GM23248 (cell line): ENCODE measurements at places on chromosomes 1 and 21. TPM values are rescaled to one million over a fixed set of nuclear protein-coding genes. Genes with fewer than 3 reads are reported as not detected.
A peak's percentile ranks its signal among the peaks of the same experiment; 100 is the strongest.

Gene MAGI3
- 1.9 and 2.1 TPM in 2 replicates for polyA plus RNA-seq

Gene SPRR2F
- not detected in 2 replicates for polyA plus RNA-seq

Gene BROX
- polyA plus RNA-seq, result 75.7 and 77.2 TPM in 2 replicates

Gene RSPO1
- polyA plus RNA-seq, result not detected in 2 replicates

Gene RGS8
- polyA plus RNA-seq, result not detected in 2 replicates

Gene MARK1
- 0.18 and 0.40 TPM in 2 replicates for polyA plus RNA-seq

Gene ALX3
- not detected in 2 replicates for polyA plus RNA-seq

Gene CD5L
- not detected in 2 replicates for polyA plus RNA-seq

Gene GLIS1
- polyA plus RNA-seq, result 0.25 and 0.61 TPM in 2 replicates

Gene PGLYRP3
- not detected in 2 replicates for polyA plus RNA-seq

Gene RNU1-1
- not detected in 2 replicates for polyA plus RNA-seq

Gene SLC16A4
- polyA plus RNA-seq, result 15.6 and 15.9 TPM in 2 replicates

Gene FCRL4
- not detected in 2 replicates for polyA plus RNA-seq

Gene SOX13
- 3.0 and 3.1 TPM in 2 replicates for polyA plus RNA-seq

- DNase-seq, result no peak
These were observed at the start of gene CD84 for GRCh38 chr1:160579216-160579701. TSS of gene CD84 (minus strand) at chr1:160579496. CDS start at chr1:160579437, 59 bp downstream.

GRCh38 chr1:43414634-43415223, 25.0 kb downstream of the SZT2 start:
- peak; percentile 60 for DNase-seq

DNA sequence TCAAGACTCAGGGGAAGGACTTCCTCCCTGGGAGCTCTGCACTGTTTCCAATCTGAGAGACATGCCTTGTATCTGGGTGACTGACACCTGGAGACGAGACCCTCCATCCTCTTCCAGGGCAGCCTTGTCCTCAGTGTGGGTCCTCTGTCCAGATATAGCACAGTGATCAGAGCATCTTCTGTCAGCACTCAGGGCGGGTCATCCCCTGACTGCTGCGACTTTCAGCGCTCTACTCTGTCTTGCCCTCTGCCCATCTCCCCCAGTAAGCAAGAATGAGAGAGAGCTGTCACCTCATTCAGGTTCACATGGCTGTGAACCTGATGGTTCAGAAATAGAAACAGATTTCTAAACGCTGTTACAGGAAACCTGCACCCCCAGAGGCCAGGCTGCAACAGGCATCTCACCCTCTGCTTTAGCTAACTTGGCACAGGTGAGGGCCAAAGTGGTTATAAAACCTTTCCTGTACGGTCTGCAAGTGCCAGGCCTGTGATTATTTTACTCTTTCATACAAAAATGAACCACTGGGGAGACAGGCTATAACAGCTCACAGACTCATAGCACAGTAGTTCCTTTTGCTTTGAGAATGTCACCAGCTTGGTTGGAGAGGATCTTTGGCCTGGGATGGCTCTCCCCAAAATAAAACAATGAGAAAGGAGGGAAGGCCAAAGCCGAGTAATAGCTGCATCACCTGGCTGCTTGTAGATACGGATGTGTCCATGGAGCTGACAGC, 11.4 kb upstream of the TENT5C start:
- no peak for DNase-seq

DNA sequence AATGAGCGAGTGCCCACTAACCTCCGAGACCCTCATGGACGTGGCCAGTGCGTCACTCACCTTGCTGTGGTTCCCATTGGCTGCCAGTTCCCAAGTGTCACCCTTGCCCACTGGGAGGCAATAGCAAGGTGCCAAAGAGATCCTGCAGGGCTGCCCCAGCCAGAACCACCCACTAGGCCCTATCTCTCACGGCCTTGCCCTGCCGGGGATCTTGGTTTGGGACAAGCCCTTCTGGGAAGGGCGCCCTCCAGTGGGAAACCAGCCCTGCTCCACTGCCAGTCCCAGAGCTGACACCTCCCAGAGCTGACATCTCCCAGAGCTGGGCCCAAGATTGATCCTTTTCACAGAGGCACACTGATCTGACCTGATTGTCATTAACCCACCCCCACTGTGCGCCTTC, 2.1 kb upstream of the SELENON start:
- DNase-seq, result peak; percentile 64

GRCh38 chr1:78721136-78721535, 71.5 kb downstream of the IFI44 start:
- no peak for DNase-seq

DNA sequence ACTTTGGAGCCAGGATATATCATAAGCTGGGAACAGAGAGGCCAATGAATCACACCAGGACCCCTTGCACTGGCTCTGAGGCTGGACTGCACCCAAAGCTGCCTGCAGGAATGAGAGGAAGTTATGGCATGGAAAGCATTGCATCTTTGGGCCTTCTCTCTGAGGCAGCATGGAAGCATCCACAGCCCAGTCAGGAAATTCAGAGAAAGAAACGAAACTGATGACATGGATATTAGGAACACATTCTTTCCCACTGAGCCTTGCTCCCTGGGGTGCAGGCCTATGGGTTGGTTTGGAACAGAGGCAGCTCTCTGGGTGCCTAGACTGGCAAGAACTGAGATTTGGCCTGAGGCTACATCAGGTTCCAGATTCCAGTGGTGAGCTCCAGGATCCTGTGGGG, 98.6 kb downstream of the NGF start:
- peak; percentile 85 for DNase-seq

GRCh38 chr1:4034318-4034887, 134.3 kb upstream of the C1orf174 start:
- no peak for DNase-seq

GRCh38 chr1:52571783-52572182, 18.9 kb upstream of the TUT4 start:
- no peak for DNase-seq

DNA sequence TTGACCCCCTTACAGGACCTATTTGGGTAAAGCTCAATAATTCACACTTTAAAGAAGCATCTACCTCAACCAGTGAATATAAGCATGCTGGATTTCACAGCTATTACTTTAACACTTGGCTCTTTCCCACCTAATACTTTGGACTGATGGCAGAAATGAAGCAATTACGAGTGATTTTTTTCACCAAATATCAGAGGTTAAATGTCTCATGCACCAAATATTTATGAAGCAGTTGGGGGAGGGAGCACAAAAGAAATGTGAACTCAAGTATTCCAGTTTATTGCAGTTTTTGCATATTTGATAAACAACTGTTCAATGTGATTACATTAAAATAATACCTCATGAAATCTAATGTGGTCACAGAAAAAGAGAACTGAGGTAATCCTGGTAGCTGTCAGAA, 223.6 kb downstream of the LRRC7 start:
- peak; percentile 32 for DNase-seq

- no peak for DNase-seq
These were observed 32.0 kb downstream of the DUSP10 start for GRCh38 chr1:221709854-221710253.

GRCh38 chr1:52651904-52652303, 18.9 kb downstream of the SHISAL2A start:
- DNase-seq, result no peak

- DNase-seq, result no peak
These were observed 128.3 kb downstream of the EPHB2 start for GRCh38 chr1:22838965-22839364.

DNA sequence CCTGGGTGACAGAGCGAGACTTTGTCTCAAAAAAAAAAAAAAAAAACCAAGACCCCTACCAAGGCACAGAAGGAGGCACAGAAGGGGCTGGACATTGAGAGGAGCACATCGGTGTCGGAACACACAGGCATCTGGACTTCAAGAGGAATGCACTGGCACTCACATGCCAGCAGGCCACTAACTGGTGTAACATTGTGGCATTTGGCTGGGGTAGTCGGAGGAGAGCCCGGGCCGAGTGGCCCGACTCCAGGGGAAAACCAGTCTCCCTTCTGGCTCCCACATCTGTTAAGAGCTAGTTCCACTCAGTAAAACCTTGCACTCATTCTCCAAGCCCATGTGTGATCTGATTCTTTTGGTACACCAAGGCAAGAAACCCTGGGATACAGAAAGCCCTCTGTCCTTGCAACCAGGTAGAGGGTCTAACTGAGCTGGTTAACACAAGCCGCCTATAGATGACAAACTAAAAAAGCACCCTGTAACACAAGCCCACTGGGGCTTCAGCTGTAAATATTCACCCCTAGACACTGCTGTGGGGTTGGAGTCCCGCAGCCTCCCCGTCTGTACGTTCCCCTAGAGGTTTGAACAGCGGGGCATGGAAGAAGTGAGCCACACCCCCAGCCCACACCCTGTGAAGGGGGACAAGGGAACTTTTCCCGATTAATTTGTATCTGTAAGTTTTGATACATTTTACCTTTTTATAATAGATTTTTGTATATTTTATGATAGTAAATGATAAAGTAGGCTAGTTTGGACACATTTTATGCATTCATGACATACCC, 17.2 kb upstream of the AKIRIN1 start:
- DNase-seq, result no peak

- DNase-seq, result peak; percentile 59
These were observed 139.6 kb downstream of the NAV1 start for GRCh38 chr1:201678264-201679101.

DNA sequence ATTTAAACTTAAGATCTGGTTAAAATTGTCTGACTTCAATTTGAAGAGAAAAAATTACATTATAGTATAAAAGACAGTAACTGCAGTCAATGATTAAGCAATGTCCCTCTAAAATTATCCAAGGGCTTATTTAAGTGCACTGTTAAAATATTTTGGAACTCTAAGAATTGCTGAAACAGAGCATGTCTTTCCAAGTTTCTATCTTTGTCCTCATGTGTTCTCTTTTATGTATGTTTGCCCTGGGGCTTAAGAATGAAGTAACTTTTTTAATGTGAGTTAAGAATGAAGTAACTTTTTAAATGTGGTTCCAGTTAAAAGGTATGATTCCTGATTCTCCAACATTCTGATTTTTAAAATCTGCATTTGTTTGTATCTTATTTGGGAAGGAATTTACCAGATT, 69.0 kb upstream of the MARK1 start:
- peak; percentile 2 for DNase-seq

- DNase-seq, result peak; percentile 94
These were observed 60.5 kb upstream of the CR2 start for GRCh38 chr1:207393610-207394009.

- peak; percentile 51 for DNase-seq
These were observed 38.2 kb downstream of the PKNOX1 start for GRCh38 chr21:43012596-43012995.

- no peak for DNase-seq
These were observed 44.8 kb downstream of the PCNT start for GRCh38 chr21:46368533-46369285.

GRCh38 chr1:54442185-54442584, 36.0 kb upstream of the SSBP3 start:
- no peak for DNase-seq

DNA sequence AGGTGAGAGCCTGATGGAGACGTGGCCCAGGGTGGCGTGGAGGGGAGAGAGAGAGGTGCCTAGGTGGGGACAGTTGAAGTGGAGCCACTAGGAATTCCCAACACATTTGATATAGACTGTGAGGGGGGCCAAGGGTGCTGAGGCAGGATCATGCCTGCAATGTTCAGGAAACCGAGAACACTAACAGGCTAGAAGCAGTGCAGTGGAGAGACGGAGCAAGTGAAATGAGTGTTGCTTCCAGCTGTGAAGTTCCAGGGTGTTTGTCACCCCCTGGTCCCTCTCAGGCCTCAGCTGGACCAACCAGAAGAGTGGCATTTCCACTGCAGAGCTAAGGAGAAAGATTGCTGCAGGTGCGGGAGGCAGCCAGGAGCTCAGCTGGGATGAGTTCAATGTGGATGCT, 127.1 kb downstream of the RIPK4 start:
- no peak for DNase-seq

- DNase-seq, result no peak
These were observed 198.3 kb upstream of the FAM78B start for GRCh38 chr1:166365081-166365480.

DNA sequence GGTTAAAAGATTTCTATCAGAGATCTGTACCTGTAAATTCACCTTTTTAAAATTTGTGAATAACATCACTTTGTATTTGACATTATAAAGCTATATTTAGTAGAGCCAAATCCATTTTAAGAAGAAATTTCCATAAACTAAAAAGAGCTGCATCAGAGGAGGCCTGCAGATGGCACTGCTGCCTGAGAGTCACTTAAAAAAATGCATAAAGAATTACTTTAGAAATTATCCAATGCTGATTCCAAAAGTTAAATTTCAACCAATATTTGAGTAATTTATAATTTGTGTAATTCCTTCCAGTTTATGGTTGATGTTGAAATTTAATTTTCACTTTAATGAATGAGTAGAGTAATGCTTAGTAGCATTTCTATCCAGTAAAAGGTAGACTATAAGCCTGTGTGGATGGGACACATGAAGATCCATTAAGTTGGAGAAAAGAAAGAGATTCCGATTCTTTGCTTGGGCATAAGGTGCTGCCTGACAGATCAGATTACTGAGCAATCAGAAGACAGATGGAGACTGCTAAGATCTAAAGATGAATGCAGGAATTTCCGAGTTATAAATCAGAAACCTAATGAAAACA, 20.7 kb upstream of the RPE65 start:
- peak; percentile 57 for DNase-seq

- DNase-seq, result no peak
These were observed 160.9 kb downstream of the PTPRU start for GRCh38 chr1:29397256-29397590.

GRCh38 chr1:147561472-147561840, 20.2 kb downstream of the BCL9 start:
- DNase-seq, result no peak

DNA sequence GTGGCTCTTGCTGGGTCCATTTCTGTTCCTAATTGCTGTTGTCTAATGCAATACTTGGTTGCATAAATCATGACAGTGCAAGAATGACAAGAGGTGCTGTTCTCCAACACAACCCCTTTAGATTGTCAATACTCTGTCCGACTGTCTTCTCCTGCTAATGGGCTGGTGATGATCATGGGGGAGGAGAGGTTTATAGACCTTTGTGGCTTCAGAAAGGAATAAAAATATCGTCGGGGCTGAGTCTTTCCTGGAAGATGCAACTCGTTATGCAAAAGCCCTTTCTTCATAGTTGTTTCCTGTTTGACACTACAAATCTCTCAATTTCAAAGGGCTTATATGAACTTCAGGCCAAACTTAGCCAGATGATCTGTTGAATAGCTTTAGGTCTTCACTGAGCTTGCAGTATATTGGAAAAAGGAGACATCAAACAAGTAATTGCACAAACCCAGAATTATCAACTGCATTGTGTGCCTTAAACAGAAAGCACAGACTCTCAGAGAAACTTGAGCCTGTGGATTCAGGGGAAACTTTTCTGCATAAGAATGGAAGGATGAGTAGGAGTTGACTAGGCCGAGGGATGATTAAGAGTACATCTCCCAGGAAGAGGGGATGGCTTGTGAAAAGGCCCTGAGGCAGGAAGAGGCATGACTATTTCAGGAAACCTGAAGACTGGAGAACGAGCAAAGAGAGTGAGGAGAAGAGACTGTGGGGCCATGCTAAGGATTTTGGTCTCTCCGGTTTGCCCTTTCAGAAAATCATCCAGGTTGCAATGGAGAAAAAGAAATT, 107.6 kb downstream of the TSEN15 start:
- DNase-seq, result peak; percentile 27
